Kidney tubule cell (primary cell): ENCODE measurements at places on chromosomes 2 and 18.

DNA sequence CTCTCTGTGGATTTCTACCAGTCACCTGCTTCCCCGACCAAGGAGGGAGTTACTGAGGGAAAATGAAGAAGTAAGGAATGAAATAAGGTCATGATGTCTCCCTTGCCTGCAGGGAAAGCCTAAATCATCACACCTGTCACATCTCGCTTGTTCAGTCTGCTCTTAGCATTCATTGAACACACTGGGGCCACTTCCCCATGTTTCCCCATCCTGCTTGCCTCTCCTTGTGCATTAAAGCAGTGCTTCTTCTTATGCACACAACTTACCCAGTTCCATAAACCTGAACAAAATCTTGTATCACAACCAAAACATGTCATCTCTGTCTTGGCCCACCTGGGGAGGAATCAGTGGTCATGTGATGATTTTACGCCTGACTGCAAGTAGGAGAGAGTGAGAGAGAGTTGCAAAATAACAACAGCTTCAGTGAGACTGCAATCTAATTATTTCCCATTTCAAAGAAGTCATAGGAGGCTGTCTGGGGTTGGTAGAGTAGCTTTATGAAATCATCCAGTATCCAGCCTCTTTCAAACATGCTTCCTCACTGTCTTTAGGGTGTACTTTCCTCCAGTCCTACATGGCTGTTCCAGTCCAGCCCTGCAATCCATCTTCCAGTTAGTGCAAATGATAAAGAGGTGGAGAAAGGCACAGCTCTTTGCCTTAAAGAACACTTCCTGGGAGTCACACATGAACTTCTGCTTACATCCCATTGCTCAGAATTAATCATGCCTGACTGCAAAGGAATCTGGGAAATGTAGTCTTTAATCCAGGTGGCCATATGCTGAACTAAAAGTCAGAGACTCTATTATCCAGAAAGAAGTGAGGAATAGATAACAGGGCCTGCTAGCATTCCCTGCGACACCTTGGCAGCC, 220.1 kb downstream of the HAUS1 start:
- DNase-seq = peak; percentile 81

- DNase-seq = no peak
Observed at GRCh38 chr2:53208815-53209214, 558.8 kb upstream of the CHAC2 start.

- peak; percentile 62 for DNase-seq
Observed at GRCh38 chr18:62399276-62399675, 74.2 kb downstream of the TNFRSF11A start.

DNA sequence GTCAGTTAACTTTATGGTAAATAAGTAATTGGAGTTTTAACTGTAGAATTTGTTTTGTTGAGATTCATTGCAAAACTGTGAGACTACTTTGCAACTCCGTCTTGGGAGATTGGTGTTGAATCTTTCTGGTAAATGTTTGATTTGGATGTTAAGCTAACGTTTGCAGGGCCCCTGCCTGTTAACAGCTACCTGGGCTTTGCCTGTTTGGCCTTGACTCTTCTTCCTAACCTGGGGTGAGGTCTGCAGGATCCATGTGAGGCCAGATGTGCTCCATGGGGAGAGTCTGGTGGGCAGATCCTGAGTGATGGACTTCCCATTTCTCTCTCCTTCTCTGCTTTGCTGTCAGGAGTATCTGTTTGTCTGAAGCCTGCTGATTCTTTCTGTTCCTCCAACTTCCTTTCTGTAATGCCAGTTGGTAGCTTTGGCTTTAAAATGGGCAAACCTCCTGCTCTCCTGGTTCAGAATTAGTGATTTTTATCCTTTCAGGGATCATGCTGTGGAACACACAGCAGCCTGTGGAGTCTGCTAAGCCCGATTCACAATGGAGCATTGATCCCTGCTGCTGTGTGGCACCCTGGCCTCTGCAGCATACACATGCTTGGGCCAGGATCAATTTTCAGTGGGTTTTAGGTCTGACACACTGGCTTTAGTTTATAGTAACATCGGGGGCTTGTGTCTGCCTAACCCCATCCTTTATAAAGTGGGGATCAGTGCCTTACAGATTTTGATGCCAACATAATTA, 36.3 kb downstream of the PTPRM start:
- DNase-seq = no peak

DNA sequence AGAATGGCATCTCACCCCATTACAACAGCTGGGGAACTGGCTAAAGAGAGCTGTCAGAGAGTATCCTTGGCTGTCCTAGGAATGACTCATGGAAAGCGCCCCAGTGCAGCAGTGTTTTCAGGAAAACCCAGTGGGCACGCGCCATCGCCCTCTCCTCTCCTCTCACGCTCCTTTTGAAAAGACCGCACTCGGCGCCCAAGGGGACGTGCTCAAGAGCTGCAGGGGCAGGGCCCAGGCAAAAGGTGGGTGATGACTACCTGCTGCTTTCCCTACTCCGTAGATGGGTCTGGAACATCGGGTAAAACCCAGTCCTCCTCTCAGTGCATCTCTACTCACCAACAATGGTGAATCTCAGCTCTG, 68.1 kb downstream of the EMILIN2 start:
- no peak for DNase-seq
